ENCODE measurements at places on chromosomes 2 and 18. TPM values are rescaled to one million over a fixed set of nuclear protein-coding genes. Genes with fewer than 3 reads are reported as not detected.

GRCh38 chr18:69697689-69698088 lies 250.0 kb downstream of the CD226 start:
- H3K4me3 ChIP-seq, result no peak overlapping the region
- no peak overlapping the region for H3K27ac ChIP-seq
- no peaks in the 10 kb centered on the region for H3K4me1 ChIP-seq
- H3K36me3 ChIP-seq, result no peaks in the 10 kb centered on the region
- no peak for DNase-seq

DNA sequence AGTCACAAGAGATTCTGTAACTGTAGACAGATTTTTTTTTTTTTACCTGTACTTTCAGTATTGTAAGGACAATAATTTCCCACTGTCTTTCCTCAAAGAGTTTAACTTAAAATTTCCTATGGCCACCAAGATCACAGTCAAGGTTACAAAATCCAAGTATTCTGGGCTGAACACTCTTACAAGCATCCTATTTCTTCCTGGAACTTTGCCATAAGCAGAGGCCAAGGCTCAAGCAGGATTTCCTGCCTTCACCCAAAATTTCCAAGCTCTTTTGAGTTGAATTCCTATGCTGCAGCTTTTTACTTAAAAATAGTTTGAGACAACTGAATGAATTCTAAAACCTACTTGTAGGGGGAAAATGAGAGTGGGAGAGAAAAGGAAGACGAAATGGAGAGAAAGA lies 299.4 kb downstream of the ZNF516 start:
- H3K36me3 ChIP-seq, result no peaks in the 10 kb centered on the region
- H3K4me1 ChIP-seq, result no peaks in the 10 kb centered on the region
- no peaks in the 10 kb centered on the region for H3K27me3 ChIP-seq

Gene APLF
- total RNA-seq, result 0.67 TPM

Gene THAP4
- total RNA-seq, result 60.9 TPM

Gene TMEM169
- total RNA-seq, result 0.04 TPM

Gene ASB18
- total RNA-seq, result not detected

Gene LAMA3
- 0.07 TPM for total RNA-seq
